SK-N-MC (cell line): ENCODE measurements at places on chromosomes 2 and 18.

GRCh38 chr2:236636714-236637470 lies 67.3 kb downstream of the ACKR3 start:
- no peak for DNase-seq

- DNase-seq, result no peak
Observed at GRCh38 chr2:177717831-177718618, 325.5 kb downstream of the AGPS start.

DNA sequence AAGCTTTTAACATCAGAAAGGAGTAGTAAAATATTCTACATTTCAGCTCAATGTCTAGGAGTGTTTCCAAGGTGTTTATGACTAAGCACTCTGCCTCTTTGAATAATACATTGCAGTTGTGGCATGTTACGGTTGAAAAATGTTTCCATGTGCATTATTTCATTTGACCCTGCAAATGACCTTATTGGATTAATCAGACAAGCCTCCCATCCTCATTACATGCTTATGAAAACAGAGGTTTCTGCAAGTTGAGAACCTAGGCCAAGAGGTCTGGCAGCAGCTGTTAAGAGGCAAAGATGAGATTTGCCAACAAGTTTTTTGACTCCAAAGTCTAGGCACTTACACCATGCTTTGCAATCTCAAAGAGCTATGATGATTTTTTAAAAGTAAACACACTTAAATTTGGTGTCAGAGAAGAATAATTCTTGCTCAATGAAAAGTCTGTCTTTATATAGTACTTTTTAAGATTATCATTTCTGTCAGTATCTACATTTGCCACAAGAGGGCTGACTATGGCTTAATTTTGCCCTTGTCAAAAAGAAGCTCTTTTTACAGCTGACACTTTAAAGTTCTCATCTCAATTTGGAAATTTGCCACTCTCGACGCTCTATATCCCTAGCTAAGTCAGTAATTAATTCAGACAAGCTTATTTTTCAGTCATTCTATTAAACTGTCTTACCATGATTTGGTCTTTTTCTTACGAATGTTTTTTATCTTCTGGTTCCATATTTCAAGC lies 260.6 kb downstream of the PAX3 start:
- peak; percentile 85 for DNase-seq

GRCh38 chr18:44856157-44856556 lies 175.5 kb downstream of the SETBP1 start:
- DNase-seq, result no peak

GRCh38 chr18:62187543-62188510 lies 772 bp downstream of the RELCH start:
- DNase-seq, result no peak
